DMS 273 treated with DMSO at 0.1 percent for 48 hours (cell line): ENCODE measurements at places on chromosomes 12 and 14.

DNA sequence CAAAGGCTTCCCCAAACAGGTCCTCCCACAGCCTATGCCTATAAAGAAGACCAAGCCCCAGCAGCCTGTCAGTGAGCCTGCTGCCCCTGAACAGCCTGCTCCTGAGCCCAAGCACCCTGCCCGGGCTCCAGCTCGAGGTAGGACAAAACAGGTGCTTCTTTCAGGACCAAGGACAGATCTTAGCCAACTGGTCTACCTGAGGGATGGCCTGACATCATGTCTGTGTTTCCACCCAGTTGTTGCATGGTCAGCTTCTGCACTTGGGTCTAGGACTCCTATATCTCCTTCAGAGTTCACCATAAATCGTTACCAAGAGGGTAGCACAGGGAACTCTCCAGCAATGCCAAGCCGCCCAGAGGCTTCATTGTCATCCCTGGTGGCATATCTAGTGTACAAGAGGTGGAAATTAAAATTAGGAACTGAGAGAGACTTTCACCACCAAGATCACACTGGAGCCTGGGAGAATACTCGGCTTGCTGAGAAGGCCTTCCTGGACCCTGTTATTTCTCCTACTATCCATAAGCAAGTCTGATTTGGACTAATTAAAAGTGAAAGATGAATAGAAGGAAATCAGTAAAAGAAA, 38.2 kb upstream of the OAS1 start:
- no peak for DNase-seq

DNA sequence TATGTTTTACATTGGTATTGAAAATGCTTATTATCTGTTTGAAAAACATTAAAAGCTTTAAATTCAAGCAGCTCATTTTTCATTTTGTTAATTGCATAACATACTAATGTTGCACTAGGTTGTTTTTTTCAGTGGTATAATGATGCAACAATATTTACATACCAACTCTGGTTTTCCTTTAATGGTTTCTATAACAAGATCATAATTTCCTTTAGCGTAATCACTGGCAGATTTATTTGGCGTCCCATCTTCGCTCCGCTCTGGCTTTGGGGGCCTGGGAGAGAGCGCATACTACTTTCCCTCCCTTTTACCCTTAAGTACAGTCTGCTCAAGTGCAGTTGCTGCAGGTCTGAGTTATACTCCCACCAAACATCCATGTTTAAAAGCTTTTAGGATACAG, 574.1 kb downstream of the PRKD1 start:
- DNase-seq, result no peak

DNA sequence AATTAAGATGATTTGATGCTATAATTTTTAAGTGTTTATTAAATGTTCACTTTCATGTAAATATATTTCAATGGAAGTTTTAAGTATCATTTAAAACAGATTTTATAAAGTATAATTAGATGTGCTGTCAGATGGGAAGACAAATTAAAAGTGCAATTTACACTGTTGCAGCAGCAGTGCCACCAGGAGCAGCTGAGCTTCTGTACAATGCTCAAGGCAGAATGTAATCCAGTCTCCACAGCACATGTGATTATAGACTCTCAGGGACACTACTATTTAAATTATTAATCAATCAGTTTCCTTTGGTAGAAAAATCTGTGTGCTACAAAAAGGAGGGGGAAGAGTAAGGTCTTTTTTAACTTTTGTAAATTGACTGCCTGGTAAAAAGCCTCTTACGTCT, 285.7 kb upstream of the USP15 start:
- no peak for DNase-seq

DNA sequence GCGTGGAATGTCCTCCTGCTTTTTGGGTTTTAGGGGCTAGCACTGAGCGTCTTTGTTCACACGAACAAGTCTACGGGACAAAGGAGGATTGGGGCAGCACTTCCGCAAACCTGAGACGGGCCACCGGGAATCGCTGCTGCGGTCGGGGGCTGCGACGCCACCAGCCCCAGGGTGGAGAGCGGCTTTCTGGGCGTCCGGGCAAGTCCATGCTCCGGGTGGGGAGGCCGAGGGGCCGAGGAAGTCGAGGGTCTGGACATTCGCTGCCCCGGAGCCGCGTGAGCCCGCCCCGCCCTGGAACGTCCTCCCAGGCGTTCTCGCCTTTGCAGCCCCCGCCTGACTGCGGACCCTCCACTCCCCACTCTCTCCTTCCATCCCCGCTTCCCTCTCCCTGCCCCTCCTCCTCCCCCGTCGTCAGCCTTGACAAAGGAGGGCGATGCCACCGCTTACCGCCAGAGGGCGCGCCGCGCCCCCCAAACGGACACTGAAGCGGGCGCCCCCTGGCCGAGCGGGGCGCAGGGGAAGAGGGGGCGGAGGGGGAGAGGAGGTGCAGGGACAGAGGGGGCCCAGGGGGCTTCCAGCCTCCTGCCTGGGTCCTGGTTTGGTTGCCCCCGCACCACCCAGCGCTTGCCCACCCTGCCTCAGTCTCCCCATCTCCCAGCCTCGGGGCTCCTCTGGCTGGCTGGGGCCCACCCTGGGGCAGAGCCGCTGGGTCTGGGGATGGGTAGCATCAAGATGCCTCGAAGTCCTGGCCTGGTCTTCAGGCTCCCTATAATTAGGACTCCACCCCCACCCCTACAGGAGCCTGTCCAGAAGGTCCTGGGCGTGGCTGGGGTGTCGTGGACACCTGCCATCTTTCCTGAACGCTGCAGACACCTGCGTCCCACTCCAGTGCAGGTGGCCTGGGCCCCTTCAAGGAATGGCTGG, 39.1 kb upstream of the INF2 start:
- DNase-seq, result no peak

- no peak for DNase-seq
Measured at GRCh38 chr12:6961278-6961694, 9.2 kb downstream of the PHB2 start.

DNA sequence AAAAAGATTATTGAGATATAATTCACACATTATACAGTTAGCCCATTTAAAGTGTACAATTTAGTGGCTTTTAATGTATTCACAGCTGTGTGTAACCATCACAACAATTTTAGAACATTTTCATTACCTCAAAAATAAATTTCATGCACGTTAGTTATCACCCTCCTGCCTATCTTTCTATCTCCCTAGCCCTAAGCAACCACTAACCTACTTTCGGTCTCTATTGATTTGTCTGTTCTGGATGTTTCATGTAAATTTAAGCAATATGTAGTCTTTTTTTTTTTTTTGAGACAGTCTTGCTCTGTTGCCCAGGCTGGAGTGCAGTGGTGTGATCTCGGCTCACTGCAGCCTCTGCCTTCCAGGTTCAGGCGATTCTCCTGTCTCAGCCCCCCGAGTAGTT, 439.4 kb downstream of the PCNX1 start:
- no peak for DNase-seq

GRCh38 chr12:6438345-6438744, 6.4 kb upstream of the CD27 start:
- no peak for DNase-seq

DNA sequence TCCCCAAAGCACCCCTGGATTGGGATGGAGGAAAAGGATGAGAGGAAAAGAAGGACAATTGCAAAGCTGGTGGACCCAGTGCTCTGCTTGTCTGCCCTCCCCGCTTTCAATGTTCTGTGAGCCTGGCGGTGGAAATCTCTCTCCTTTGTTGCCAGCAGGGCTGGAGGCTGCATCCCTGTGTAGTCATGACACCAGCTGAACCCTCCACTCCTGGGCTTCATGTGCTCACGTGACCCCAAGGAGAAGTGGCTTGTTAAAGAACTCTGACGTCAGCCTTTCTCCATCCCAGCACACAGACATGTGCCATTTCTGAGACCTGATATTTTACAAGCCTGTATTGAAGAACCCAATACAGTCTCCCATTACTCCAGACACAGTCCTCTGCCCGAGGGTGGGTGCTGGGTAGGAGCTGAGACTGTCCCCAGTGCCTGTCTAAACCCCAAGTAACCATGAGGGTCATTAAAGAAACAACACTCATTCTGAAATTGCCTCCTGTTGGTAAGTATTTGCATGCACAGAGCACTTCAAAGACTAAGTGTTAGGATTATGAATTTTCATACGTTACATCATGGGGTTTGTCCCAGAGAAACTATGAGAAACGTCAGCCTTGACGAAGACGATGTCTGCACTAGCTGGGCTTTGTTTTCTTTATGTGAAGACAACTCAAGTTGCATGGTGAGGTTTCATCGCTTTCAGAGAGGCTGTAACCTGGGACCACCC, 21.7 kb downstream of the GALNT16 start:
- no peak for DNase-seq

DNA sequence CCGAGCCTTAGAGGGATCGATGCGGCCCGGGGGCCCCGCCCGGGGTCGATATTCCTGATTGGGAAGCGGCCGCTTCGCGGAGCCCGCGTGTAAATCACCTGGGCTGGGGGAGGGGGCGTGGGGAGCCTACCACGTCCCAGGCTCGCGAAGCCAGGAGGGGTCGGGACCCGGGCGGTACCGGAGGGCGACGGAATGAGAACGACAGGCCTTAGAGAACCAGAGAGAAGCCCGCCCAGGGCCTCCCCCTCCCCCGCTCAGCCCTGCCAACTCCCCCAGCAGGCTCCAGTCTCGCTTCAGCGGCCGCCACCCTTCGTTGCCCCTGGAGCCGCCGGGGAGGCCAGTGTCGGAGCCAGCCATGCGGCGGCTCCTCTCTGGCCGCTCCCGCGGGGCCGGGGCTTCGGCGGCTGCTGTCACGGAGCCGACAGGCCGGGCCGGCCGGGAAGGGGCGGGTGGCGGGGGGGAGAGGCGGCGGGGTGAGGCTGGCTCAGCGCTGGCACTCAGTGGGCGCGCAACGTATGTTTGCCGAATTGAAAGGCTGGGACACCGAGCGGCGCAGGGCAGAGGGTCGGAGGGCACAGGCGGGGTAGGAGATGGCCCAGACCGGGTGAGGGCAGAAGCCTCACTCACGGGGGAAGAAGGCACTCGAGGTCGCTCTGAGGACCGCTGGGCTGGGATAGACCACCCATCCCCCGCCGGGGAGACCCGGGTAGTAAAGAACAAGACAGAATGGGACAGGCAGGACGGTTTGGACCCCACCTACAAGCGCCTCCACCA, 1.4 kb upstream of the DNAJC22 start:
- DNase-seq, result no peak
